Smooth muscle cell of the umbilical artery (primary cell): ENCODE measurements at places on chromosomes 7 and 10. TPM values are rescaled to one million over a fixed set of nuclear protein-coding genes. Genes with fewer than 3 reads are reported as not detected.

The VAX1 gene
- not detected in 2 replicates for total RNA-seq

The SPDYE2 gene
- not detected in 2 replicates for total RNA-seq

The FAM131B gene
- total RNA-seq = 3.6 and 4.0 TPM in 2 replicates

The ZNF786 gene
- 5.3 and 8.2 TPM in 2 replicates for total RNA-seq

The SPDYE9 gene
- total RNA-seq = not detected in 2 replicates

The SUFU gene
- 4.5 and 8.2 TPM in 2 replicates for total RNA-seq

The FAM237B gene
- 0.05 TPM in 1 of 2 replicates, not detected in the other for total RNA-seq

The OR6V1 gene
- total RNA-seq = not detected in 2 replicates

The FXYD4 gene
- not detected in 2 replicates for total RNA-seq

The HYAL4 gene
- total RNA-seq = not detected in 2 replicates

The RHBDD2 gene
- 16.3 and 19.4 TPM in 2 replicates for total RNA-seq

The FGL2 gene
- total RNA-seq = 0.09 and 0.30 TPM in 2 replicates

The TAC1 gene
- not detected in 2 replicates for total RNA-seq

The SCIN gene
- total RNA-seq = 6.2 and 11.3 TPM in 2 replicates

The PNLIP gene
- not detected in 2 replicates for total RNA-seq
